ENCODE measurements at places on chromosomes 6 and 20. TPM values are rescaled to one million over a fixed set of nuclear protein-coding genes. Genes with fewer than 3 reads are reported as not detected.
A peak's percentile ranks its signal among the peaks of the same experiment; 100 is the strongest.

The PRR18 gene
- total RNA-seq = not detected

The SYCP2L gene
- 3.3 TPM for total RNA-seq

The MRPL14 gene
- total RNA-seq = 14.8 TPM

The MROH8 gene
- 0.78 TPM for total RNA-seq

The NMBR gene
- not detected for total RNA-seq

DNA sequence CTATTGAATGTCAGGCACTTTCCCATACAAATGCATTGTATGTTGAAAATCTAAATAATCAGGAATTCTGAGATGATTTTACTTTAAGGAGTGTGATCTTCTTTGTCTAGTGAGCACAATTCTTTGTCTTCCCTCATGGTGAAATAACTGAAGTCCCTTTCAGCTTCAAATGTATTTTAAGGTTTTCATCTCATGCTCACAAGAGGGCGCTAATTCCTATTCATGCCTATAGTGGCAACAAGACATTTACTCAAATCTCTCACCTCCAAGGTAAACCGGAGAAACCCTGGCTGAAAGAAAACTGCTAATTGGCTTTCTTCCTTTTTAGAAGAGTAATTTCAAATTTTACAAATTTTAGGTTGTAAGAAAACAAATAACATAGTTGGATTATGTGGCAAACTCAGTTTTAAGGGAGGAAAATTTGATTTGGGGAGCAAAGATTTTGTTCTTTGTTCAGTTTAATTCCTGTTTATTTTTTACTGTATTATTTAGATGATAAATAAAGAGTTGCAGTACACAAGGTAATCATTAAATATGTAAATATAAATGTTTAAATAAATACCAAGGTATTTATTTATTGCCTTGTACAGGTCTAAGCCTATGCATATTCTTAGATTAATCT, 69.1 kb downstream of the SLC35F1 start:
- H3K36me3 ChIP-seq = no peaks in the 10 kb centered on the region
- H3K27ac ChIP-seq = no peak overlapping the region
- no peaks in the 10 kb centered on the region for H3K4me1 ChIP-seq
- peak; percentile 28 for DNase-seq

DNA sequence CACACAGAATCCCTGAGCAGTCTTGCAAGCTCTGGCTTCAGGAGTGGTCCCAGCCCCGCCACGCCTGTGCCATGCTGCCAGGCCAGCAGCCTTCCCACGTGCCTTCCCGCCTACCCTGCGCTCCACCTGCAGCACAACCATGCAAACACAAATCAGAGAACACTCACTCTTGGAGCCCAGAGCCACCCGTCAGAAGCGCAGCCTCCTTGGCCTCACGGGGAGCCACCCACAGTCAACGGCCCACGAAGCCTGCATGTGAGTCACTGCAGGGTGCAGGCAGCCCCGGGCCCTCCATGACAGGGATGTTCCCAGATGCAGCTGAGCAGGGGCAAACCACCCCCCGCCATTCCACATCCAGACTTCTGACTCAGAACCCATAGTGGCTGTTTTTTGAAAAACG, 217.0 kb downstream of the DLL1 start:
- H3K4me1 ChIP-seq = no peaks in the 10 kb centered on the region
- no peak for DNase-seq
- H3K4me3 ChIP-seq = no peak overlapping the region
- no peak overlapping the region for H3K27ac ChIP-seq

GRCh38 chr20:12177657-12178293, 260.1 kb downstream of the BTBD3 start:
- H3K36me3 ChIP-seq = no peaks in the 10 kb centered on the region
- no peak overlapping the region for H3K4me3 ChIP-seq
- no peak for DNase-seq
- no peaks in the 10 kb centered on the region for H3K27me3 ChIP-seq
- H3K4me1 ChIP-seq = peaks cover 9% of the 10 kb centered on the region

- H3K36me3 ChIP-seq = no peaks in the 10 kb centered on the region
- no peak overlapping the region for H3K4me3 ChIP-seq
- H3K27ac ChIP-seq = no peak overlapping the region
- H3K4me1 ChIP-seq = no peaks in the 10 kb centered on the region
- DNase-seq = no peak
- no peaks in the 10 kb centered on the region for H3K27me3 ChIP-seq
Measured at GRCh38 chr6:145878591-145879295, 64.1 kb upstream of the FBXO30 start.

- peaks cover 58% of the 10 kb centered on the region for H3K4me1 ChIP-seq
- H3K36me3 ChIP-seq = peaks cover 7% of the 10 kb centered on the region
- H3K27me3 ChIP-seq = no peaks in the 10 kb centered on the region
- DNase-seq = peak; percentile 63
- H3K27ac ChIP-seq = peak overlapping the region; percentile 97
Measured at GRCh38 chr6:4133941-4134838, 1.2 kb downstream of the ECI2 start.

DNA sequence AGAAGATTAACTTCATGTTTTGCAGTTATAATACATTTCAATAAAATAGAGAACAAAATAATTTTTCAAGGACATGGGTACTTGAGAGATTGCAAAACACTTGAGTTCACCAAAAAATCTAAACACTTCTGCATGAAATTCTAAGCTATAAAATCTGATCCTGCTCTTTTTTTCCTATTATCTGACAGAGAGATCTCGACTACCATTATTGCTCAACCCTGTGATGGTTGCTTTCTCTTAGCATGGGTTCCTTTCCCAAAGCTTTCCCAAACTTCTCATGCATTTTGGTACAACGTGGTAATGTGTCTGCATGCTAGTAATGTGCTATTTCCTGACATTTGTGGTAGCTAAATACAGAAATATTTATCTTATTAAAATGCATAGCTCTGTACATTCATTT, 1243.1 kb upstream of the ADGRB3 start:
- H3K27me3 ChIP-seq = no peaks in the 10 kb centered on the region
- no peak for DNase-seq
- H3K4me3 ChIP-seq = no peak overlapping the region
- no peak overlapping the region for H3K27ac ChIP-seq
- no peaks in the 10 kb centered on the region for H3K36me3 ChIP-seq

DNA sequence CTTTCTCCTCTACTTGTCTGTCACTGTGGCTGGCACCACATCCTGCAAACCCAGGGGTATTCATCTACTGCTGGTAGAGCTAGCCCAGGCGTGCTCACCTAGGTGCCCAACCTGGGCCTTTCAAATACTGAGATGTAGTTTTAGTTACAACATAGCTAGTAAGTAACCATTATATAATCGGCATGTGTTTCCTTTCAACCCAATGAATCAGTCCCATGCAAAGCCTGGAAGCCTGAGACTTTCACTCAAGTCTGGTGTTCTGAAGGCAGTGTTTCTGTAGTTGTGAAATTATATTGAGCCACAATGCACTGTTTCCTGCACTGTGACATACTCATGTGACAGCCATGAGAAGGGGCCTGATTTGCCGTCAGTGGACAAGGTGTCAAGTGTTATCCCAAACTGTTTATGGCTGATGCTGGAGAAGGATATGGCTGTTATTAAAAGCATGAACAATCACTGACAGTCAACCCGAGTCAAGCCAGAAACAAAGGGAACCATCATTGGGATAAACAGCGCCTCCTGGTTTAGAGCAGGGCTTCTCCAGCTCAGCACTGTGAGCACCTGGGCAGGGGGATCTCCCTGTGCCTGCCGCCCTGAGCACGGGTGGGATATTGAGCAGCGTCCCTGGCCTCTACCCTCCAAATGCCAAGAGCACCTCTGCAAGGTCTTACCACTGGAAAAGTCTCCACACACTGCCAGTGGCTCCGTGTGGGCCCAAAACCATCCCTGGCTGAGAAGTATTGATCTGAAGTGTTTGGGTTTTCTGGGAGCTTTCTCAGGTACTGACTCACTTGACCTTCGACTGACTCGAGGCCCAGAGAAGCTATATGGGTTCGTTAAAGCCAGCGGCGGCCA, 1.6 kb downstream of the PSMA7 start:
- peak; percentile 22 for DNase-seq
- H3K27me3 ChIP-seq = no peaks in the 10 kb centered on the region
- H3K4me1 ChIP-seq = peaks cover 34% of the 10 kb centered on the region
- peak overlapping the region; percentile 92 for H3K27ac ChIP-seq
- H3K4me3 ChIP-seq = peak overlapping the region; percentile 27

- H3K36me3 ChIP-seq = no peaks in the 10 kb centered on the region
- peaks cover 24% of the 10 kb centered on the region for H3K4me1 ChIP-seq
- H3K27me3 ChIP-seq = no peaks in the 10 kb centered on the region
Measured at GRCh38 chr6:139706912-139707311, 332.5 kb upstream of the CITED2 start.

DNA sequence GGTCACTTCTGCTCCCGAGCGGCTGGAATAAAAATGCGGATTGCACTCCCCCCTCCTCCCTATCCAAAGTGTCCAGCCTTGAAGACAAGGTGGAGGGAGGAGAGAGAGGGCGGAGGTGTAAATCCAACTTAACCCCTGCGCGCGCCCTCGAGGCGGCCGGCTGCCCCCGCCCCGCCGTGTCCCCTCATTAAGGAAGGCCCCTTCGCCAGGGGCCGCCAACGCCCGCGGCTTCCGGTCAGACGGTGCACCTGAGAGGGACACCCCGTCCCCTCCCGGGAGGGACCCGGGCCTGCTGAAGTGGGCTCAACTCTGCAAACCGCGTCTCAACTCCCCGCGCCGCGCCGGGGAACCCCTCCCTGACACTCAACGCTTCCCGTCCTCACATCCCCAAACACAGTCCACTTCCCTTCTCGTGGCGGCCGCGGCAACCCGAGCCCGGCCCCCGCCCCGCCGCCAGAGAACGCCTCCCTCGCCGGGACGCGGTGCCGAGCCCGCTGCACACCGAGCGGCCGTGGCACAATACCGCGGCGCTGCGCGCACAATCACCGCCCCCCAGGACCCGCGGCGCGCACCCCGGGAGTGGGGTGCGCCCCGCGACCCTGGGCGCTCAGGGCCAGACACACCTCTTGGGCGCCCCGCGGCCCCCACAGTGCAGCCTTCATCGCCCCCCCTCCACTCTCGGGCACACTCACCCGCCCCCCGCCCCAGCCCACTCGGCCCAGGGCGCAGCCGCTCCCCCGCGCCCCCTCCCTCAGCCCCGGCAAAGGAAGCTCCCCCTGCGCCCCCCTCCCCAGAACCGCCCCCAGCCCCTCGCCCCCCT, 102.5 kb downstream of the NOL4L start:
- no peaks in the 10 kb centered on the region for H3K27me3 ChIP-seq
- peak overlapping the region; percentile 70 for H3K4me3 ChIP-seq
- H3K36me3 ChIP-seq = no peaks in the 10 kb centered on the region
- peak overlapping the region; percentile 87 for H3K27ac ChIP-seq
- no peak for DNase-seq
- peaks cover 58% of the 10 kb centered on the region for H3K4me1 ChIP-seq

DNA sequence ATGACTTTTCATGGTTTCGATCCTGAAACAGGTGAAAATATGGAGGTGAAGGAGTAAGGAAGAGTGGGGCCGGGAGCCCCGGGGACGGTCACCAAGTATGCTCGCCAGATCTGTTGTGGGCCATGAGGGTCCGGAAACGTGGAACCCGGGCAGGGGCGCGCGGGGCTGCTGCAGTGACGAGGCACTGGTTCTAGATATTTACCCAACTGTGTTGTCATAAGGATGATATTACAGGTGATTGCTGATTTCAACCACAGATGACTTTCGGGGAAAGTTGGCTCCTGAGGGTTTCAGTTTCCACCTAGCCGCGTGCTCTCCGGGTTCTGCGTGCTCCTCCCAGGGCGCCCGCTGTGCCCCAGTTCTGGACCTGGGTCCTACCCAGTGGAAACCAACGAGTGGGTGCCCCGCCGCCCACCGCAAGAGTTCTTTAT, 12.2 kb downstream of the RAET1G start:
- H3K36me3 ChIP-seq = no peaks in the 10 kb centered on the region
- no peak overlapping the region for H3K4me3 ChIP-seq
- H3K27me3 ChIP-seq = no peaks in the 10 kb centered on the region
- H3K27ac ChIP-seq = no peak overlapping the region
- DNase-seq = no peak
